ENCODE measurements at places on chromosomes 5 and 9.

DNA sequence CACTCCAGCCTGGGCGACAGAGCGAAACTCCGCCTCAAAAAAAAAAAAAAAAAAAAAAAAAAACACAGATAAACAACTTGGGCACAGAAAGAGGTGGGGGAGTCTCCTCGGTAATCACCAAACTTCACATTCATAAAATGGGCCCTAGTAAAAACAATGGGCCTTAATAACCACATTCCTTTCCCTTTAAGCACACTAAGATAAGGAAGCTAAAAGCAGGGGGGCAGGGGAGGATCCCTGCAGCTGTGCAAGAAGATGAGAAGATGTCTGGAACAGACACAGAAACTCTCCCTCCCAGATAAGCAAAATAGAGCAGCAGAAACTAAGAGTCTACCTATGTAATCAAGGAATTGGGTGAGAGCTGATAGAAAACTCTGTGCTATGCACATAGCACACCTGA is 111.2 kb upstream of the FAM174A start:
- DNase-seq, result no peak

DNA sequence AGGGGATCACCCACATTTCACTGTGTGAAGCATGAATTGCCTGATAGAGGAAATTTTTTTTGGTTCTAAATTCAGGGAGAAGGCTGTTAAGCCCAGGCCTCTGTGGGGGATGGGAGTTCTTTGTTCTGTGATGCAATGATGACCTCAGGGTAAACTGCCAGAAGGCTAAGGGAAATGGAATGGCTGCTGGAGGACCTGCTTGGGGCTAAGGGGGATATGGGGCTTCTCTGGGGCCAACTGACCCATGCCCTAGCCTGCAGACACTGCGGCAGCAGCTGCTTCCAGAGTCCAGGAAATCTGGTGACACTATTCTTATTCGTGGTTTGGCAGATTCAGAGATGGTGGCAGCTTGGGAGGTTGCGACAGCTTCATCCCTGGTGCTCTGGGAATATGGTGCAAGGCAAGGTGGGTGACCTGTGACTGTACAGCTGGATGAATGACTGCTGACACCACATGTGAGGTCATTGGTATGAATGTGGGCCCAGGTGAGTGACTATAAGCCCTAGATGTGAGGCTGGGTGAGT is 30.3 kb downstream of the VCP start:
- no peak for DNase-seq

DNA sequence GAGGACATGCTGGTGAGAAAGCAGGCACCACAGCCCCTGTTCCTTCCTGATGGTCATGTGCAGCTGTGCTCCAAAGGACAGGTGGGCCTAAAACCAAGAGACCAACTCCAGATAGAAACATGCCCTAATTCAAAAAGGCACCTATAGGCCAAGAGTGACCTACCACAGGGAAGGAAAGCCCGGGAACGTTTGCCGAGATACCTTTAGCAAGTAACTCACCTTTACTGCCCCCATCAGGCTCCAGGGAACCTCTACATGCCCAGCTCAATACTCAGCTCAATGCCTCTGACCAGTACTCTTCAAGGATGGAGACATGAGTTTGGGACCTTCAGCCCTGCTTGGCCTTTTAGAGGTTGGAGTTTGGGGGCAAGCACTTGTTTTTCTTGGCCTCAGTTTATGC is 172.8 kb upstream of the FSTL4 start:
- DNase-seq, result no peak

- DNase-seq, result no peak
Observed at GRCh38 chr9:108750661-108751215, 105.0 kb downstream of the ACTL7B start.

- no peak for DNase-seq
Observed at GRCh38 chr5:77957081-77957480, 180.9 kb upstream of the TBCA start.

DNA sequence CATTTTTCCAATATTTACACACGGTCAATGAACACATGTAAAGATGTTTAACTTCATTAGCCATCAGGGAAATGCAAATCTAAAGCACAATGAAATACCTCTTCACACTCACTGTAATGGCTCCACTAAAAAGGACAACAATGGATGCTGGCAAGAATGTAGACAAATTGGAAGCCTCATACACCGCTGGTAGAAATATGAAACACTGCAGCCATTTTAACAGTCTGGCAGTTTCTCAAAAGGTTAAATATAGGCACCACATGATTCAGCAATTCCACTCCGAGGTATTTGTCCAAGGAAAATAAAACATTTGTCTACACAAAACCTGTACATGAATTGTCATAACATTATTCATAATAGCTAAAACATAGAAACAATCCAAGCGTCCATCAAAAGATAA is 20.0 kb downstream of the RNF145 start:
- no peak for DNase-seq

GRCh38 chr5:61167382-61167781 is 5.1 kb upstream of the SMIM15 start:
- no peak for DNase-seq

DNA sequence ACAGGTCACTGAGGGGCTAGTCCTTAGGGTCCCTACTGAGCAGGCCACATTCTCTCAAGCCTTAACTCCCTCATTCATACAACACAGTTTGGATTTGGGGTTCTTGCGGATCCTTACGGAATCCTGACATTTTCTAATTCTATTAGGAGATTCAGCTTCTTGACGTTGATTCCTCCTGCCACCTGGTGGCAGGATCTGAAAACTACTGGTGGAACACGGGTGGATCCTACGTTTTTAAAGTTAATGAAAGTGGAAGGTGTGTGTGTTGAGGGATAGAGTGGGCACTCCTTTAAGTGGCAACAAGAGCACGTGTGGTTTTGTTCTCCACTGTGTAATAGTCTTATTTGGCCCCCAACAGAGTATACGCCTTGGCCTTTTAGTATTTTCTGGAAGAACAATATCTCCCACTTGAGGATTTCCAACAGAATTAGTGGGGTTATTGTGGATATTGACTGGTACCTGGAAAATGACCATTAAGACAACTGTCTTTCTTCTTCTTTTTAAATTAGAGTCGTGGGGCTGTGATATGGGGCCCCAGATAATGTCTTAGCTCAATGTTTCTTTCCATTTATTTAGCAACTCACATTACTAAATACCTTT is 25.2 kb downstream of the SLC28A3 start:
- DNase-seq, result peak; percentile 33

GRCh38 chr9:91159664-91160121 is 202.0 kb downstream of the AUH start:
- no peak for DNase-seq

All from NCI-H446 (cell line).